CD8-positive, alpha-beta memory T cell (primary cell): ENCODE measurements at places on chromosomes 1 and 21. TPM values are rescaled to one million over a fixed set of nuclear protein-coding genes. Genes with fewer than 3 reads are reported as not detected.

AMY1C gene
- not detected for polyA plus RNA-seq

GRCh38 chr1:65527190-65527589, 106.7 kb downstream of the LEPR start:
- no peaks in the 10 kb centered on the region for H3K36me3 ChIP-seq
- no peaks in the 10 kb centered on the region for H3K4me1 ChIP-seq
- no peak overlapping the region for H3K4me3 ChIP-seq
- peak overlapping the region; percentile 65 for H3K27ac ChIP-seq

- H3K27ac ChIP-seq, result no peak overlapping the region
- no peaks in the 10 kb centered on the region for H3K36me3 ChIP-seq
- no peak overlapping the region for H3K4me3 ChIP-seq
These were observed 879 bp upstream of the WLS start for GRCh38 chr1:68233202-68233601.

CACNA1S gene
- polyA plus RNA-seq, result not detected

GRCh38 chr1:58780411-58780810, 3.4 kb downstream of the JUN start:
- H3K27me3 ChIP-seq, result no peaks in the 10 kb centered on the region
- no peak for DNase-seq
- H3K4me3 ChIP-seq, result no peak overlapping the region
- H3K36me3 ChIP-seq, result no peaks in the 10 kb centered on the region
- H3K4me1 ChIP-seq, result peaks cover 12% of the 10 kb centered on the region

C8A gene
- not detected for polyA plus RNA-seq

GRCh38 chr1:234972411-234973191, 156.0 kb downstream of the TOMM20 start:
- H3K4me3 ChIP-seq, result no peak overlapping the region
- H3K27ac ChIP-seq, result no peak overlapping the region
- no peaks in the 10 kb centered on the region for H3K36me3 ChIP-seq
- H3K27me3 ChIP-seq, result no peaks in the 10 kb centered on the region

HPCA gene
- polyA plus RNA-seq, result not detected

RAP1GAP gene
- not detected for polyA plus RNA-seq

DNA sequence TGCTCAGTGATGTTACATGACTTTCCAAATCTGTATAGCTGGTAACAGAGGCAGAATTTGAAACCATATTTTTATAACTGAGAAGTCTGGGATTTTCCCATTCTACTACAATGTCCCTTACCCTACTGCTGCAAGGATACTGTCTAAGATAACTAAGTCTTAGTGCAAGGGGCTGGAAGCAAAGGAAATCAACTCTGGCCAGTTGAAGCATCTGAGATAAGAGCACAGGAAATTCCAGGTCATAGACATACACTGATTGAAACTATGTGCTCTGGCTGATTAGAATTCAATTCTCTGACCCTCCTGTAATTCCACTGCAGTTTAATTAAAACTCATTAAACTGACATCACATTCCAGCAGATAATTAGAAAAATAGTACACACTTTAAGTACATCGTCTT, 267.7 kb upstream of the C1orf87 start:
- H3K27ac ChIP-seq, result no peak overlapping the region
- H3K4me3 ChIP-seq, result no peak overlapping the region
- H3K4me1 ChIP-seq, result no peaks in the 10 kb centered on the region
- no peaks in the 10 kb centered on the region for H3K36me3 ChIP-seq

DNA sequence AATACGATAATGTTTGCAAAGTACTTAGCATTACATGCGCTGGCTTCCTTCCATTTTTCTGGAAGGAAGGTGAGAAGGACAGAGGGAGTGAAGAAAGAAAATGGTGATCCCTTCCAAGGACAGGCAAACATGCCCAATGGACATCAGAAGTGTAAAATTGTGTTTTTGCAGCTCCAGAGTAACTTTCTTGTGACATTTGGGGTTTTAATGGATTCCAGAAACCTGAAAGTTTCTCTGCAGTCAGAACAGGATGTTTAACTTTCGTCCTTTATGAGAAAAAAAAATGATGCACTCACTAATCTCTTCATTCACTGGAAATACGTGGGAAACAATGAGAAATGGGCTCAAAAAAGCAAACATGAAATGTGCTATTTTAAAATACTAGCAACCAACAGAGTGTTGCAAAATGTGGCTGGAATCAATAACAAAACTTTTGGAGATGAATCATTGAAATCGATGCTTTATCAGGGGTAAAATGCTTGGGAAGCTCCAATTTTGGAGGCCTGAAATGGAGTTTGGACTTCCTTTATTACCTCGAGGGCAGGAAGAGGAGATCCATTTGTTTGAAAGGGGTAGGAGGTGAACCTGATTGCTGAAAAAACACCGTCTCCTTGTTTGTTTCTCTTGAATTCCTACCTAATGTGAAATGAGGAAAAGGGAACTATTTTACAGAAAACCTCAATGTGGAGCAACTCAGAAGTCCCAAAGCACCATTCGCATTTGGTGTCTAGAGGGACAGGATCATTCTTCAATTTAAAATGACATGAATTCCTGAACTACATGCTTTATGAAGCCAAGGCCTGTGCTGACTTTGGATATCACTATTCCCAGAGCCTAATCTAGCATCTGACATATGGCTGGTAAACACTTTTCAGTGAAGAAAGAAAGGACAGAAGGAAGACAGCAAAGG, 129.5 kb downstream of the TRABD2B start:
- no peaks in the 10 kb centered on the region for H3K27me3 ChIP-seq
- no peaks in the 10 kb centered on the region for H3K36me3 ChIP-seq
- no peaks in the 10 kb centered on the region for H3K4me1 ChIP-seq
- H3K27ac ChIP-seq, result no peak overlapping the region
- no peak overlapping the region for H3K4me3 ChIP-seq
- no peak for DNase-seq

RIMKLA gene
- 0.24 TPM for polyA plus RNA-seq

GRCh38 chr1:41487126-41488039, 2.9 kb upstream of the EDN2 start:
- no peaks in the 10 kb centered on the region for H3K27me3 ChIP-seq
- no peak for DNase-seq
- no peaks in the 10 kb centered on the region for H3K4me1 ChIP-seq
- H3K36me3 ChIP-seq, result no peaks in the 10 kb centered on the region

CD1D gene
- not detected for polyA plus RNA-seq

DNA sequence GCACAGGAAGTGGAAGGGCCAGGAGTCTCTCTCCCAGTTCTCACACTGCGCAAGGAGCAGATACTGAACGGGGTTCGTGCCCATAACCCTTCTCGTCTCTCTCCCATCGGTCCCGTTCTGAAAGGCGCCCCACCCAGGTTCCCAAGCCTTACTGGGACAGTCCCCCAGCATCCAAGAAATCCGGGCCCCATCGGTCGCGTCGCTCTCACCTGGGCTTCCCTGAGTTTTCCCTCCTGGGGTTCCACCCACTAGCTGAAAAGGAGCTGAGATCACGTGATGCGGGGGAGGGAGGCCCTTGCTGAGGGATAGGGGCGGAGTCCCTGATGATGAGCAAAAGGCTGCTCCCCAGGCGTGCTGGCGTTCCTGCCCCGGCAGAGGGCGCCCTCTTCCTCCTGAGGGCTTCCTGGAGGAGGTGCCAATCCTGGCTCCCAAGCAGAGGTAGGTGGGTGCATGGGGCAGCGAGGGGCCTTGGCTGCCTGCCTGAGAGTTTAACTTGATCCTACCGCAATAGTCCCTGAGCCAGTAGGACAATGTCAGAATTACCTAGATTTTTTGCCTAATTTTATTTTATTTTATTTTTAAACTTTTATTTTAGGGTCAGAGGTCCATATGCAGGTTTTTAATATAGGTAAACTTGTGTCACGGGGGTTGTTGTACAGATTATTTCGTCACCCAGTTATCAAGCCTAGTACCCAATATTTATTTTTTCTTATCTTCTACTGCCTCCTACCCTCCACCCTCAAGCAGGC, at the start of gene SPOCD1:
Gene SPOCD1 (minus strand): TSS at position 271 of the 749 bp plus-strand sequence. CDS start 689 bp downstream, outside the sequence.
- H3K27ac ChIP-seq, result no peak within 1 kb of the TSS
- no peaks in the 10 kb centered on the region for H3K27me3 ChIP-seq
- H3K36me3 ChIP-seq, result no peaks in the 10 kb centered on the region
- H3K4me1 ChIP-seq, result peaks cover 6% of the 10 kb centered on the region

GRCh38 chr1:150065184-150065871, 2.2 kb upstream of the VPS45 start:
- no peak for DNase-seq
- no peak overlapping the region for H3K4me3 ChIP-seq
- no peaks in the 10 kb centered on the region for H3K36me3 ChIP-seq
- H3K27ac ChIP-seq, result no peak overlapping the region
- no peaks in the 10 kb centered on the region for H3K27me3 ChIP-seq
- H3K4me1 ChIP-seq, result peaks cover 22% of the 10 kb centered on the region

DNA sequence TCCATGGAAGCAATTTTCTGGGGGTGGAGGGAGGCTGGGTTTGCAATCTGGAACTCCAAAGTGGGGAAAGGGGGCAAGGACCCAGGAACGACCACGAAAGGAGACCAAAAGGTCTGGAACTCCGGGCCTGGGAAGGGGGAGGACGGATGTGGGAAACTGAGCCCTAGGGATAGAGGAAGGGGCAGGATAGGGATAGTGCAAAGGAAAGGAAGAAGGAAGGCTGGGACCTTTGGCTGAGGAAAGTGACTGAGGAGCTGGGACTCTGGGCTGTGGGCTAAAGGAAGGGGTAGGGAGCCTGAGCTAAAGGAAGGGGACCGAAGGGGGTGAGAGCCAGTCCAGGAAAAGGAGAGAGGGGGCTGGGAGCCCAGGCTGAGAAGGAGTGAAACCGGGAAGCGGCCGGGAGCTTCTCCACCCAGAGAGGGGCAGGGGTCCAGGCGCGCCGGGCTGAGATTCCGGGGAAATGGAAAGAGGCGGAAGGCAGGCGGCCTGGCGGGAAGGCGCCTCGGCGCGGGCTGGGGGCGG, 395 bp downstream of the SLC9A1 start:
- peak overlapping the region; percentile 97 for H3K27ac ChIP-seq
- H3K4me1 ChIP-seq, result peaks cover 34% of the 10 kb centered on the region
- H3K27me3 ChIP-seq, result no peaks in the 10 kb centered on the region
- DNase-seq, result peak; percentile 17

- DNase-seq, result no peak
- H3K27me3 ChIP-seq, result no peaks in the 10 kb centered on the region
- no peaks in the 10 kb centered on the region for H3K4me1 ChIP-seq
These were observed 212.7 kb downstream of the FAF1 start for GRCh38 chr1:50747394-50747793.

- H3K4me3 ChIP-seq, result no peak within 1 kb of the TSS
- H3K27ac ChIP-seq, result no peak within 1 kb of the TSS
- H3K36me3 ChIP-seq, result no peaks in the 10 kb centered on the region
- no peak for DNase-seq
- peaks cover 30% of the 10 kb centered on the region for H3K27me3 ChIP-seq
These were observed at the start of gene LMX1A for GRCh38 chr1:165355977-165356811. Gene LMX1A, minus strand, starts transcription at chr1:165356715. Its CDS starts 1,156 bp downstream, at chr1:165355559.

DNA sequence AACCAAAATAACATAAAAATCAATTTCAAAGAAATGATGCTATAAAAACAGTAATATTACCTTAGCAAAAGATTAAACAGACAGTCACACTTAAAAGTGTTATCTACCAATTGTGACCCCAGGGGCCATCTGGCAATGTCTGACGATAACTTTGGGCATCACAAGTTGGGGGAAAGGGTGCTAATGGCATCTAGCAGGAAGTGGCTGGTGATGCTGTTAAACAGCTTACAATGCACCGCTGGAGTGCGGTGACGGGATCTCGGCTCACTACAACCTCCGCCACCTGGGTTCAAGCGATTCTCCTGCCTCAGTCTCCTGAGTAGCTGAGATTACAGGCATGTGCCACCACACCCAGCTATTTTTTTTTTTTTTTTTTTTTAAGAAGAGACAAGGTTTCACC, 27.6 kb downstream of the NUP133 start:
- H3K27ac ChIP-seq, result no peak overlapping the region
- H3K27me3 ChIP-seq, result no peaks in the 10 kb centered on the region
- peaks cover 19% of the 10 kb centered on the region for H3K36me3 ChIP-seq
- H3K4me3 ChIP-seq, result no peak overlapping the region
- DNase-seq, result no peak

- H3K27ac ChIP-seq, result no peak overlapping the region
- H3K27me3 ChIP-seq, result no peaks in the 10 kb centered on the region
- no peaks in the 10 kb centered on the region for H3K4me1 ChIP-seq
- H3K4me3 ChIP-seq, result no peak overlapping the region
- DNase-seq, result no peak
These were observed 114.5 kb upstream of the COL24A1 start for GRCh38 chr1:86271046-86271445.

TNFRSF8 gene
- not detected for polyA plus RNA-seq

GRCh38 chr1:219963432-219963831, 35.1 kb upstream of the SLC30A10 start:
- H3K27me3 ChIP-seq, result no peaks in the 10 kb centered on the region
- no peak overlapping the region for H3K27ac ChIP-seq
- DNase-seq, result no peak
- H3K4me1 ChIP-seq, result no peaks in the 10 kb centered on the region
- H3K4me3 ChIP-seq, result no peak overlapping the region

- H3K27ac ChIP-seq, result no peak within 1 kb of the TSS
- DNase-seq, result peak; percentile 10
- no peaks in the 10 kb centered on the region for H3K36me3 ChIP-seq
- H3K4me3 ChIP-seq, result no peak within 1 kb of the TSS
These were observed at the start of gene KCNT2 for GRCh38 chr1:196608390-196609369. Gene KCNT2, minus strand, starts transcription at chr1:196608440. Its CDS starts 131 bp downstream, at chr1:196608309.

- H3K27me3 ChIP-seq, result no peaks in the 10 kb centered on the region
- H3K36me3 ChIP-seq, result no peaks in the 10 kb centered on the region
- no peak for DNase-seq
- H3K27ac ChIP-seq, result no peak overlapping the region
- no peak overlapping the region for H3K4me3 ChIP-seq
These were observed 2.3 kb upstream of the TSPAN2 start for GRCh38 chr1:115091572-115091971.

METTL18 gene
- 25.7 TPM for polyA plus RNA-seq

AQP10 gene
- not detected for polyA plus RNA-seq

DNA sequence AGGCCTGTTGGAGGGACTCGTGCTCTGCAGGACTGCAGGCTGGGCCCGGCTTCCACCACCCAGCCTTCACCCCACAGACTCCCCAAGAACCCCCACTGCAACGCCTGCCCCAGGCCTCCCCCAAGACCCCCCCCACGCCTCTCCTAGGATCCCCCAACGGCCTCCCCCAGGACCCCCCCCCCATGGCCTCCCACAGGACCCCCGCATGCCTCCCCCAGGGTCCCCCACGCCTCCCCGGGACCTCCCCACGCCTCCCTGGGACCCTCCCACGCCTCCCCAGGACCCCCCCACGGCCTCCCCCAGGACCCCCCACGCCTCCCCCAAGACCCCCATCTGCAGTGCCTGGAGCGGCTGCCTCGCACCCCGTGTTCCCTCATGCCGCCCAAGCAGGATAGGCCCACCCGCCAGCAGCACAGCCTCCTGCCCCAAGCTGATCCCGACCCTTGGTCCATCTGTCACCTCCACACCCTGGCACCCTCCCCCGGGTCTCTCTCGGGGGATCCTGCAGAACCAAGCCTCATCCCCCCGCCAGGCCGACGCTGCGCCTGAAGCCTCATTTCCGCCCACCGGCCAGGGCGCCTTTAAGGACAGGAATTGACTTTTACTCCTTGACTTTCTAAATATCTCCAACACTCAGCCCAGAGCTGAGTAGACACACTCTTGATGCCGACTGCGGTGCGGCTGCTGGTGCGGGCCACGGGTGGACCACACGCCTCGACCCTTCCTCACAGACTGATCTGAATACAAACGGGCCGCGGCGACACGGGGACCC, 14.1 kb upstream of the RNF223 start:
- H3K36me3 ChIP-seq, result no peaks in the 10 kb centered on the region
- H3K27me3 ChIP-seq, result no peaks in the 10 kb centered on the region
- no peak overlapping the region for H3K4me3 ChIP-seq
- H3K27ac ChIP-seq, result no peak overlapping the region
